Fibroblast of the aortic adventitia (primary cell): ENCODE measurements at places on chromosomes 5 and 9. TPM values are rescaled to one million over a fixed set of nuclear protein-coding genes. Genes with fewer than 3 reads are reported as not detected.

The CDKN2B-AS1 gene
- total RNA-seq: 6.4 and 12.9 TPM in 2 replicates

The RPL12 gene
- total RNA-seq: 511 and 2,619 TPM in 2 replicates

The CKMT2 gene
- 1.4 TPM in 1 of 2 replicates, not detected in the other for total RNA-seq

The PCSK5 gene
- 2.2 and 3.6 TPM in 2 replicates for total RNA-seq

The ORM2 gene
- total RNA-seq: not detected in 2 replicates

The PCDHGA2 gene
- total RNA-seq: 2.5 and 3.9 TPM in 2 replicates

The SPIN1 gene
- 92.5 and 135 TPM in 2 replicates for total RNA-seq

The GFRA3 gene
- not detected in 2 replicates for total RNA-seq

The AK8 gene
- total RNA-seq: 0.18 TPM in 1 of 2 replicates, not detected in the other

The NCS1 gene
- 10.7 and 39.2 TPM in 2 replicates for total RNA-seq

The IRGM gene
- total RNA-seq: 0.09 TPM in 1 of 2 replicates, not detected in the other

The FLT4 gene
- 0.09 TPM in 1 of 2 replicates, not detected in the other for total RNA-seq

The PCDHA7 gene
- 0.18 and 0.41 TPM in 2 replicates for total RNA-seq

The KCNMB1 gene
- not detected in 2 replicates for total RNA-seq

The PTTG1 gene
- 107 and 154 TPM in 2 replicates for total RNA-seq

The SLC34A3 gene
- not detected in 2 replicates for total RNA-seq

The GRM6 gene
- not detected in 2 replicates for total RNA-seq

The MSX2 gene
- under 0.01 and 0.82 TPM in 2 replicates for total RNA-seq

The PGM5 gene
- 8.0 and 13.5 TPM in 2 replicates for total RNA-seq

The RNF145 gene
- 35.2 and 42.9 TPM in 2 replicates for total RNA-seq

The NEURL1B gene
- 1.3 and 2.5 TPM in 2 replicates for total RNA-seq

The IL3 gene
- not detected in 2 replicates for total RNA-seq

The PDLIM7 gene
- 13.7 and 91.4 TPM in 2 replicates for total RNA-seq

The HABP4 gene
- total RNA-seq: 16.7 and 27.6 TPM in 2 replicates

The DBH gene
- total RNA-seq: not detected in 2 replicates

The CORO2A gene
- total RNA-seq: 0.36 and 0.57 TPM in 2 replicates

The MZB1 gene
- 0.18 TPM in 1 of 2 replicates, not detected in the other for total RNA-seq

The TMEM8B gene
- 1.9 and 2.8 TPM in 2 replicates for total RNA-seq

The SURF4 gene
- 103 and 275 TPM in 2 replicates for total RNA-seq

The TMEM174 gene
- not detected in 2 replicates for total RNA-seq

The CFAP90 gene
- not detected in 2 replicates for total RNA-seq

The PDE8B gene
- not detected in 2 replicates for total RNA-seq

The NKD2 gene
- total RNA-seq: 0.81 TPM in 1 of 2 replicates, not detected in the other

The SSNA1 gene
- 43.5 and 51.5 TPM in 2 replicates for total RNA-seq

The PCDHB1 gene
- not detected in 2 replicates for total RNA-seq

The GABRA1 gene
- not detected in 2 replicates for total RNA-seq

The KCTD16 gene
- total RNA-seq: 7.4 and 12.6 TPM in 2 replicates

The SOX30 gene
- 0.09 TPM in 1 of 2 replicates, not detected in the other for total RNA-seq

The HACD4 gene
- 0.82 and 4.8 TPM in 2 replicates for total RNA-seq

The IER5L gene
- total RNA-seq: 28.0 and 42.0 TPM in 2 replicates

The SPINK13 gene
- total RNA-seq: not detected in 2 replicates

The RLN2 gene
- total RNA-seq: not detected in 2 replicates

The SYNPO gene
- 3.9 and 4.6 TPM in 2 replicates for total RNA-seq

The CDC20B gene
- total RNA-seq: not detected in 2 replicates

The CTNNA1 gene
- total RNA-seq: 327 and 497 TPM in 2 replicates

The PCDHGB5 gene
- total RNA-seq: 8.5 and 19.9 TPM in 2 replicates

The FAM169A gene
- total RNA-seq: under 0.01 and 0.16 TPM in 2 replicates

The TXNDC8 gene
- total RNA-seq: not detected in 2 replicates

The CER1 gene
- not detected in 2 replicates for total RNA-seq

The SPINK4 gene
- not detected in 2 replicates for total RNA-seq
